ENCODE measurements at places on chromosomes 7 and 10.

DNA sequence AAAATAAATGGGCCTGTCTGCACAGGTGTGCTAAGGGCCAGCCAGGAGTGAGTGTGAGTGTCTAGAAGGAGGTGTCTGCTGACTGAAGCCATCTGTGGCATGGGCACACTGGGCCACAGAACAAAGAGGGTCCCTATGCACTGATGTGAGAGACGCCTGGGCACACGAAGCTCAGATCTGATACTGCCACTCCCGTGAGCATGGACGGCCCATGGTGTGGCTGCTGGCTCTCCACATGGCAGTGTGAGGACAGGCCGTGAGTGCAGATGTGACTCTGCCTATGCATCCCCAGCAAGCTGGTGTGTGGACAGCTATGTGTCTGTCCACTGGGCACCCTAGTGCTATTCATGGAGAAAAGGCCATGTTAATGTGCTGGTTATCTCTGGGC is 12.8 kb upstream of the MYL7 start:
- DNase-seq, result no peak

DNA sequence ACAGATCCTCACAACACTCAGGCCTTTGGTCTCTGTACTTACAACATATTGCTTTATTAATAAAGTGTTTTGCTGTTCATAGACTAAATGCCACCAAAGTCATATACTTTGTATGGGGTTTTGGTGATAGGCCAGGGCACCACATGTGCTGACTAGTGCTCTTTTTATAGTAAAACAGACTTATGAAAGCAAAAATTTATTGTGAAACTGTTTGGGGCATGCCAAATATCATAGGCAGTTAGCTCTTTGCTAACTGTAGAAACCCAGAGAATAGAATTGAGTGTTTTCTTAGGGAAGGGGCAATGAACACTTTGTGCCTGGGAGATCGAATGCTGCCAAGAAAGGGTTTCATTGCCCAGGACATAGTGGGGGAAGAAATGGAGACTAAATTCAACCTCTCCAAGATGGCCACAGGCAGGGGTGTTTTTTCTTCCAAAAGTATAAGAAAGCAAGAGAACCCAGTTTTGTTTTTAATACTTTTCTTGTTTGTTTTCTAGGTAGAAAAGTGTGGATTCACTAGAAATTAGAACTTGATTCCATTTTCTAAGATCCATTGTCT is 142.7 kb downstream of the TRIL start:
- DNase-seq, result no peak

DNA sequence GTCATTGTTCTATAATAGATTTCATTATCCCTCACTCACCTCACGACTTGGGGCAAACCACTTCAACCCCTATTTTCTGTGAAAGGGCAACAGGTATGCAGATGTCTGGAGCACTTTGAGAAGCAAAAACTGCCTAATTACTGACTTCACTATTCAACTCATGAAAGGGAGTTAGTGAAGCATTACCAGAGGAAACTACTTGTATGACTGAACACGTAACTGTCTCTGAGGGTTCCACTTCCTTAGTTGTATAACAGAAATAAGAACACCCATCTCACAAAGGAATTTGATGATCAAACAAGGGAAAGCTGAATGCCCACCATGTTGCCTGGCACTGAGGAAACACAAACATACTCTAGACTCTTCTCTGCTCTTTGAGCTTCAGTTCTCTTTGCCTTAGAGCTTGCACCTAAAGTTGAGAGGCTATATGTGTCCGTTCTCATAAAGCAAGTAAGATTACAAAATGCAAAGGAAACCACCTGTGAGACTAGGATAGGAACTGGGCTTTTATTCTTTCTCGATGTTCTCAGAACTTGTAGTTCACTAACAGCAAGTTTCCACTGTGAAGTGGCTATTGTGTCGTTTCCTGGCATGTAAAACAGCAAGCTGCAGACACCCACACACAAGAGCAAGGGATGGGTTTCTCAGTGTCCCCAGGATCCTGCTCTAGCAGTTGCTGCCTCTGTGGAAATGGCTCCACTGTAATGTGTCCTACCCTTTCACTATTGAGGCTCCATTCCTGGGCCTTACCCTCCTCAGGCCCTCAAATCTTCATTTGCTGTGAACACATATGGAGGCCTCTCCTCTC is 2.6 kb downstream of the TMEM243 start:
- DNase-seq, result no peak

GRCh38 chr10:127934383-127934782 is 27.5 kb downstream of the PTPRE start:
- no peak for DNase-seq

- no peak for DNase-seq
These were observed 226.5 kb downstream of the ADK start for GRCh38 chr10:74377476-74377875.

DNA sequence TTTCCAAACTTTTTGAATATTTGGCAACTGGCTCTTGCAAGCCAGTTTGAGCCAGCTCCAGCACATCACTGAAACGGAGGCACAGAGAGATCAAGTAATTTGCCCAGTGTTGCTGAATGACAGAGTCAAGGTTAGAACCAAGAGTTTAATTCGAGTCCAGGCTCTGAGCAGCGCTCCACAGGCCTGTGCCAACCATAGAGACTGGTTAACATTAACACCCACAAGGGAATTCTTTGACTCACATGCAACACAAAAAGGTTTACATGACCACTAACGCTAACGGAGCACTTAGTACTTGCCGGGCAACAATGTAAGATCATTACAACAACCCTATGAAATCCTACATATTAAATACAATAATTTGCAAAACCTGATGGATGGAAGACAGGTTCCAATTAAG is 1.5 kb downstream of the RGS10 start:
- no peak for DNase-seq

GRCh38 chr7:134996097-134996550 is 9.8 kb downstream of the AGBL3 start:
- DNase-seq, result no peak

GRCh38 chr10:106440355-106440754 is 724.2 kb downstream of the SORCS1 start:
- DNase-seq, result no peak

DNA sequence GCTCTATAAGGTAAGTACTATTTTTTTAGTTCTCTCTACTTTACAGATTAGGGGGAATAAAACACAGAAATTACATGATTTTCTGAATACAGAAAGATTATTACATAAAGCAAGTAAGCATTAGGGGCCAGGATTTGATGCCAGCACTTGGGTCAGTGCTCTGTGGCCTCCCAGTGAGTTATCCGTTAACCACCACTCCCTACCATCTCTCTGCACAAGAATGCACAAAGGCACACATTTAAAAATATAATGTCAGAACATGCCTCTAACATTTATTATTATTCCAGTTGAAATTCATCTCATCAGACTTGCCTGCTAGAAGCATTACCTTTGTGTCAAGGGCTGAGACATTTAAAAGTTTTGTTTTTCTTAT is 59.0 kb downstream of the MET start:
- no peak for DNase-seq

- no peak for DNase-seq
These were observed 2.4 kb downstream of the ABLIM1 start for GRCh38 chr10:114655671-114656070.

GRCh38 chr7:142790555-142790954 is 19.8 kb downstream of the PRSS2 start:
- no peak for DNase-seq

DNA sequence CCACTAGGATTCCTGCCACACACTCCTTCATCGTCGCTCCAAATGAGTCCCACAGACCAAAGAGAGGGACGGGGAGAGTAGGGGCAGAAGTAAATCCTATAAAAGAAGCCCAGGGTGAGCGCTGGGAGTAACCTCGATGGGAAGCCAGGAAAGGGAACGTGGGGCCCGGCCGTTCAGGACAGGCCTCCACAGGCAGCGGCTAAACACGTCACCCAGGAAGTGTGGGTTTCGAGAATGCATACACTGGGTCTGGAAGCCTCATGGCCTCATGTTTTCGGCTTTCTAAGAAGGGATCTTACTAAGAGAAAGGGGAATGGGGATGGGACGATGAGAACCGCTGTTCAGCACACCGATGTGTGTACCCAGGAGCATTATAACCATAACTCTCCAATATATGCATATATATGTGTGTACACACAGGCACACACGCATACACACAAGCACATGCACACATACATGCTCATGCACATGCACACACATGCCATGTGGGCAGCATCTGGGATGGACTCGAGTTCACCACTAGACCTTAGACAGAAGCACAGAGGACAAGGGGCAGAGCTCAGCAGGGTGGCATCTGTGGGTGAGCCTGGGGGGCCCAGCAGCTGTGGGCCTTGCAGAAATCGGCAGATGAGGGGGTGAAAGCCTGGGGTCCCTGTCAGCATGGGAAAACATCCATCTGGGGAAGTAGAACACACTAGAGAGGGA is 14.8 kb upstream of the CNPY1 start:
- no peak for DNase-seq

DNA sequence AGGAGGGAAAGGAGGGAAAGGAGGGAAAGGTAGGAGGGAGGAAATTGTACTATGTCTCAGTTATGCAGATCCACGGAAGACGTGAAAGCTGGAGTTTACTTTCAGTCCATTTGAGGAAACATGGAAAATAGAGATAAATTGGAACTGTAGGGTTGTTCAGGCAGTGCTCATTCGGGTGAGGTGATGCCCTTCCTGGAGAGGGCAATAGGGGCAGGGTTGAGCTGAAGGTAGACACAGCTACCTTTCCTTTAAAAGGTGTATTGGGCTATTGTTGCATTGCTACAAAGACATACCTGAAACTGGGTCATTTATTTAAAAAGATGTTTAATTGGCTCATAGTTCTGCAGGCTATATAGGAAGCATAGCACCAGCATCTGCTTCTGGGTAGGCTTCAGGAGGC is 116.9 kb upstream of the PLXDC2 start:
- DNase-seq, result no peak

GRCh38 chr10:99685597-99685967 is 26.3 kb downstream of the ENTPD7 start:
- DNase-seq, result no peak

GRCh38 chr10:50358925-50359687 is 107.8 kb upstream of the ASAH2 start:
- DNase-seq, result no peak

DNA sequence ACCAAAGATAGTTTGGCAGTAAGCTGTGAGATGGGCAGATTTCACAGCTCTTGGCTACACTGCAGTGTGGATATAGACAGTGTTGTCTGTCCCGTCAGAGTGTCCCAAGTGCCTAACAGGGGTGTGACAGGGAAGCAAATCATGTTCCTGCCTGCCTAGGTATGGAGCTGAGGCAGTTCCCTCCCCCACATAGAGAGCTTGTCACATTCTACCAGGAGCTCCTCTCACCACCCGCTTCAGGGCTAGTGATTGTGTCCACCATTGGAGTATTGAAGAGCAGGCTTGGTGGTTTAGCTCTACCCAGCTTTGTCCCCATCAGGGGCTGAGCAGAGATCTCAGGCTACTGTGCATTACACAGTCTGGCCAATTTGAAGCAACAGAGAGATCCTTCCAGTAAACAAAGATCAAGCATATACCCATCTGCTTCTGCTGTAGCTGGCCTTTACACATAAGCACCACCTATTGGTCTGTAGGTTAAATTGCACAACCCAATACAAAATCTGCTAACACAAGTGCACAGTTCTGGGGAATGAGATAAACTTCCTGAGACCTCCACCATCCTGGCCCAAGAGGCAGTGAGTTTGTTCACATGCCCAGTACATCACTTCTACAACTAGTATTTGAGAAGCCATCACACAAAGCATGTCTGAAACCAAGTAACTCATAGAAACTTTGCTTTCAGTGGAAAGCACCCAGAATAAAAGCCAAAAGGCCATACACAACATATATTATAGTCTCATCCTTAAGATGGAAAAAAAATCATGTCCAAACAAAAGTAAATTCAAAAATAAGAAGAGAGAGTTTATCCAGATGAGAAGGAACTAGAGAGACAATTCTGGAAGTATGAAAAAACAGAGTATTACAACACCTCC is 67.3 kb downstream of the GLCCI1 start:
- no peak for DNase-seq

- DNase-seq, result no peak
These were observed 16.9 kb upstream of the TSPAN33 start for GRCh38 chr7:129127601-129128000.

DNA sequence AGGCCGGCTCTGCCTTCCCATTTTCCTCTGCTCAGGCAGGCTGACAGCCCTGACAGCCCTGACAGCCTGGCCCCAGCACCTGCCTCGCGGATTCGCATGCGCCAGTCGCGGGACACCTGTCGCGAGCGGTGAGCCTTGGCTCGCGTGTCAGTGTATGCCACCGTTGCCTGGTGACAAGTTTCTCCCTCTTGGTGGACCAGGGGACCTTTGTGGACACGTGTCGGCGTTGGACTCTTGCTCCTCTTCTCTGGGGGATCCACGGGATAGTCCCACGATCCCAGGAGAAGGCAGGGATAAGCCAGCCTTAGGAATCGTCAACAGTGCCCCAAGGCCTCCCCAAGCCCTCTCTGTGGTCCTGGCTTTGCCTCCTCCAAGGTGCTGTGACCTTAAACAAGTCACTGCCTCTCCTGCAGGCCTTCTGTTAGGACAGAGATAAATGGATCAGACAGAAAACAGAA is 18.1 kb upstream of the ZNF273 start:
- DNase-seq, result no peak
